DMS79 treated with DMSO at 0.1 percent for 48 hours (cell line): ENCODE measurements at places on chromosomes 13 and 19.
A peak's percentile ranks its signal among the peaks of the same experiment; 100 is the strongest.

GRCh38 chr19:55597501-55597921, 1.8 kb downstream of the FIZ1 start:
- DNase-seq: no peak

DNA sequence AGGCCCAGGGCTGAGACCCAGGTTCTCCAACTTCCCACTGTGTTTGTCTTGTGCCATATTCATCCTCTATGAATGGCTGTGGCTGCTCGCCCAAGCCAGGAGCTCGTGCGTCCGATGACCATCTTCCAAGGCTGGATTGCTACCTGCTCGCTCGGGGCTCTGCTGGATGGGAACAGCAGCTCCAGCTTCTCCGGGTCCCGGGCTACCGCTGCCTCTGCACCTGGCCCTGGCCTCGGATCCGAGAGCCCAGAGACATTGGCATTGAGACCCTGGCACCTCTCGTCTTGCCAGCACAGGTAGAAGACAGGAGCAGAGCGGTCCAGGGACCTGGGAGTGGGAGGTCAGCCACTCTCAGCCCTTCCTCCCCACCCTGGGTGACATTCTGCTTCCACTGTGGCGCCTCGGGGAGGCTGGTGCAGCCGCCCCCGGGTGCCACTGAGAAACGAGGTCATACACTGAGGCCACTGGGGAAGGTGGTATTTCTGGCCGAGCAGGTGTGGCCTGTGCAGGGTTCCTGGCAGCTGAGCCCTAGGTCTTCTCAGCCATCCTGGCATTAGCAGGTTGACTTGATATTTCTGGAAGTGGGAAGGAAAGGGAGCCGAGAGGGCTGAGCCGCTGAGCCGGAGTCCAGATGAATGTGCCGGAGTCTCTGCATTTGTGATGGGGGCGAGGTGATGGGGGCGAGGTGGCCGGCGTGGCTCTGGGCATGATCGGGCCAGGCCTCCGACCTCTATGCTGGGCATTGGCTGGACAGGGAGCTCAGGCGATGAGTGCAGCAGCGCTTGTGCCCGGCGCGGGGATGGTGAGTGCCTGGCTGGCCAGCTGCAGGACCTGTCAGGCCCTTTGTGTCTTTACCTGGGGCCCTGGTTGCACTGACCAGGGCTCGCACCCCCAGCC, 18.6 kb downstream of the NDUFB7 start:
- DNase-seq: no peak

DNA sequence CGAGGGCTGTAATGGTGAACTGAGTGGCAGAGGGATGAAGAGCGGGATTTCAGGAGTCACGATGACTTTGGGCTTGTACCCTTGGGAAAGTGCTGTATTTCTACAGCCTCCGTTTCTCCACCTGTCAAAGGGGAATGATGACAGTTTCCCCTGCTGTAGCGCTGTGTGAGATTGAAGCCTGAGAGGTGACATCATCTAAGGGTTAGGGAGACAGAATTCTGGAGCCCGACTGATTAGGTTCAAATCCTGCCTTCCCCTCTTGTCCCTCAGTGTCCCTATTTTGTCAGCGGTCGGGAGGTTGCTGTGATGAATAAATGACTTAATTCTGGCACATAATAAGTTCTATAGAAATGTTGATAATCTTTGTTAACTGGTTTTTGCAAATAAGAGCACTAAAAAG, 693 bp downstream of the MRPL4 start:
- no peak for DNase-seq

DNA sequence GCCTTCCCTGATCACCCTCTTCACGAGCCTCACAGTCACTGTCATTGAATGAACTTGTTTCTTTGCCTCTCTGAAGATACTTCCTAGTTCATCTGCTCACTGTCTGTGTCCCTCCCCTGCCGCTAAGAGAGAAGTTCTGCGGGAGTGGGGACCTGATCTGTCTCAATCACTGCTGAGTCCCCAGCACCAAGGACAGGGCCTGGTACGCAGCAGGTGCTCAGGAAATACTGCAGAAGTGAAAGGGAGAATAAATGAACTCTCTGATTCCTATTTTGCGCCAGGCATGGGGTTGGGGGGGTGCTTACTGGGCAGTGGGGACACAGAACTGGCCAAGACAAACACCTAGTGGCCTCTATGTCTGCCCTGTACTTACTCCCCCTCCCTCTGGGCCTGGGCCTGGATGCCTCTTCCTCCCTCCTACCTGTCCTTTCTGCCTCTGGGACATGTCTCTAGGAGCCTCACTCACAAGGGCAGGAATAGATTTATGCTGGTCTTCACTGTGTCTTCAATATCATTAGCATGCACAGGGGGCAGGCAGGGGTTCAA, 17.5 kb downstream of the FCGBP start:
- DNase-seq: no peak

- peak; percentile 67 for DNase-seq
These were observed 4.0 kb downstream of the SPPL2B start for GRCh38 chr19:2332341-2333026.

DNA sequence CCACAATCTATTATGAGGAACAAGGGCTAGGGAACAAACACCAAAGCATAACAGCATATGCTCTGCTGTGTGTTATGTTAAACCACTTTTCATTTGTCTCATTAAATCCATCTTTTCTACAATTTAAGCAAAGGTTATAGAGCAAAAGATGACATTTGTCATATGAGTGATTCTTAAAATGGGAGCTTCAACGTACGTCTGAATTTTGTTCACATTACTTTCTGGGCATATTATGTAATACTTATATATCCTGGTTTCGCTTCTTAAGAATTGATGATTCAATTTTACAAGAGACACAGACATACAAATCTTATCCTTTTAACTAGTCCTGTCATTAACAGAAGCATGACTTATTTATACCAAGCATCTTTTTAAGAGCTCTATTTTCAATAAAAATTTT, 3.3 kb upstream of the TPP2 start:
- DNase-seq: no peak

GRCh38 chr19:5440299-5440698, 14.9 kb upstream of the ZNRF4 start:
- DNase-seq: no peak

- peak; percentile 40 for DNase-seq
These were observed 7.3 kb downstream of the IRS2 start for GRCh38 chr13:109779074-109779473.

- no peak for DNase-seq
These were observed 180.0 kb downstream of the LHFPL6 start for GRCh38 chr13:39422845-39423565.

DNA sequence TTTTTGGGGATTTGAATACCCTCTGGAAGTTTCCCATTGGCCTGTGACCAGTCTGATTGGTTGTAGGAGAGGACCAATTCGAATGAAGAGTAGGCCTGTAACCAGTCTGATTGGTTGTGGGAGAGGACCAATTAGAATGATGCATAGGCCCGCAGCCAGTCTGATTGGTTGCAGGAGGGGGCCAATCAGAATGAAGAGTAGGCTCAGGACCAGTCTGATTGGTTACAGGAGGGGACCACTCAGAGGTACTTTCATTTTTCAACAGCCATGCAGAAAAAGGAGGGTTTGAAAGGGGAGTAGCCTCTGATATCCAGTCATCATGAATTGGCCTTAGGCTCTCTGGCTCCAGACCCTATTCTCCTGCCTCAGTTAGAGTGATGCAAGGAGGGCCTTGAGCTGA, 30.4 kb upstream of the SLC1A5 start:
- DNase-seq: no peak

GRCh38 chr13:29886446-29886845, 36.0 kb upstream of the UBL3 start:
- no peak for DNase-seq

- DNase-seq: no peak
These were observed 10.1 kb downstream of the RHPN2 start for GRCh38 chr19:33054623-33055022.

GRCh38 chr13:104809483-104809882, 1726.0 kb downstream of the EFNB2 start:
- DNase-seq: no peak

DNA sequence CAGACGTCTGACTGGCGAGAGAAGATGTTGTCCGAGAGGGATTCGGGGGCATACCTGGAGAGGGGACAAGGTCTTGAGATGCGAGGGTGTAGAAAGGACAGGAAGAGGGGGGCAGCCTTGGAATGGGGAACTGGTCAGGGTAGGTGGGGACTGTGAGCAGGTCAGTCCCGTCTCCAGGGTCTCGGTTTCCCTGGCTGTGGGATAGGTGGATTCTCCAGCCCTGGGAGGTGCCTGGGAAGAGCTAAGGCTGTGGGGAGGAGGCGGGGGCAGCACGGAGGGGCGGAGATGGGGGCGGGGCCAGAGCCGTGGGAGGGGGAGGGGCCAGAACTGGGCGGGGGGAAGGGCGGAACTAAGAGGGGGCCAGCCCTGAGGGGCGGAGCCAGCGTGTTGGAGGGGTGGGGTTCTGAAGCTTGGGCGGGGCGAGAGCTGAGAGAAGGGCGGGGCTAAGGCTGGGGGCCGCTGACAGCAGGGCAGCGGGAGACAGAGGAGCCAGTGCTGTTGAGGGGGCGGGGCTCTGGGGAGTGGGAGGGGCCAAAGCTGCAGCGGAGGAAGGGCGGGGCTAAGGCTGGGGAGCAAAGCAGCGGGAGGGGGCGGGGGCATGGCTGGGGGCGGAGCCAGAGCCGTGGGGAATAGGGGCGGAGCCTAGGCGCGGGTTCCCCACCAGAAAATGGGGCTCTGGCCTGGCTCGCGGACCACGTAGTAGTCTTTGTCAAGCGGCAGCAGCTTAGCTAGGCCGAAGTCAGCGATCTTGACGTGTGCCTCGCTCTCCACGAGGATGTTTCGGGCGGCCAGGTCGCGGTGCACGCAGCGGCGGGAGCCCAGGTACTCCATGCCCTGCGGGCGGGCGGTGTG, 9.5 kb upstream of the INSL3 start:
- no peak for DNase-seq

DNA sequence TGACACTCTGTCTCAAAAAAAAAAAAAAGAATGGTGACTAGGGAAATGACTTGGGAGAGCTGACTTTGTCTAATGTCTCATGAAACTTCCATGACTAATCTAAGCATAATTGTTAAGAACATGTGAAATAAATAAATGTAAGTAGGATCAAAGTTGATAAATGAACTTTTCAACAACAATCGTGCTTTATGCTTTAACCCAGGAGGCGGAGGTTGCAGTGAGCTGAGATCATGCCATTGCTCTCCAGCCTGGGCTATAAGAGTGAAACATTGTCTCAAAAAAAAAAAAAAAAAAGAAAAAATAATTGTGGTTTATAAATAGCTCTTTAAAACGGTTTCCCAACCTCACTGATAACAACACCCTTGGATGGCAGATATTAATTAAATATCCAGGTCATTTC, 12.9 kb upstream of the AKT2 start:
- no peak for DNase-seq

GRCh38 chr19:15432018-15432494, 13.3 kb upstream of the AKAP8L start:
- DNase-seq: no peak

DNA sequence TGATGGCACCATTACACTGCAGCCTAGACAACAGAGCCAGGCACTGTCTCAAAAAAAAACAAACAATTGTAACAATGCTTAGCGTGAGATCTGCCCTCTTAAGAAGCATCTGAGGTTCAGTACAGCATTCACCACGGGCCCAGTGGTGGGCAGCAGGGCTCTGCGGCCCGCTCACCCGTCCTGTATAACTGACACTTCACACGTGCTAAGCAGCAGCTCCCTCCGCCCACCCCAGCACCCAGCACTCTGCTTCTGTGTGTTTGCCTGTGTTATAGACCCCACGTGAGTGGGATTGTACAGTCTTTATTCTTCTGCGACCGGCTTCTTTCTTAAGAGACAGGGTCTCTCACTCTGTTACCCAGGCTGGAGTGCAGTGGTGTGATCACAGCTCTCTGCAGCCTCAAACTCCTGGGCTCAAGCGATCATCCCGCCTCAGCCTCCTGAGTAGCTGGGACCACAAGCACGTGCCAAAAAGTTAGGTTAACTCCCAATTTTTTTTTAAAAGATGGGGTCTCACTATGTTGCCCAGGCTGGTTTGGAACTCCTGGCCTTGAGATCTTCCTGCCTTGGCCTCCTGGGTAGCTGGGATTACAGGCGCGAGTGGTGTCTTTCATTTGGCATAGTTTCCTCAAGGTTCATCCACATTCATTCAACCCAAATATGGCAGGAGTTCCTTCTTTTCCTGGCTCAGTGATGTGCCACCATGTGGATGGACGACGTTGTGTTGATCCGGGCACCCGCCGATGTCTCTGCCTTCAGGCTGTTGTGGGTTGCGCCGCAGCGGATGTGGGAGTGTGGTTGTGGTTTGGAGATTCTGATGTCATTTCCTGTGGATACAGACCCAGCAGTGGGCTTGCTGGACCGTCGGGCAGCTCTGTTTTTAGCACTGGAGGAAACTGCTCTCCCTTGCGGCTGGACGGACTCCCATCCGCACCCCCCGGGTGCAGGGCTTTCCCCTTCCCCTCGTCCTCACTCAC, 170.0 kb downstream of the KDM4B start:
- no peak for DNase-seq

DNA sequence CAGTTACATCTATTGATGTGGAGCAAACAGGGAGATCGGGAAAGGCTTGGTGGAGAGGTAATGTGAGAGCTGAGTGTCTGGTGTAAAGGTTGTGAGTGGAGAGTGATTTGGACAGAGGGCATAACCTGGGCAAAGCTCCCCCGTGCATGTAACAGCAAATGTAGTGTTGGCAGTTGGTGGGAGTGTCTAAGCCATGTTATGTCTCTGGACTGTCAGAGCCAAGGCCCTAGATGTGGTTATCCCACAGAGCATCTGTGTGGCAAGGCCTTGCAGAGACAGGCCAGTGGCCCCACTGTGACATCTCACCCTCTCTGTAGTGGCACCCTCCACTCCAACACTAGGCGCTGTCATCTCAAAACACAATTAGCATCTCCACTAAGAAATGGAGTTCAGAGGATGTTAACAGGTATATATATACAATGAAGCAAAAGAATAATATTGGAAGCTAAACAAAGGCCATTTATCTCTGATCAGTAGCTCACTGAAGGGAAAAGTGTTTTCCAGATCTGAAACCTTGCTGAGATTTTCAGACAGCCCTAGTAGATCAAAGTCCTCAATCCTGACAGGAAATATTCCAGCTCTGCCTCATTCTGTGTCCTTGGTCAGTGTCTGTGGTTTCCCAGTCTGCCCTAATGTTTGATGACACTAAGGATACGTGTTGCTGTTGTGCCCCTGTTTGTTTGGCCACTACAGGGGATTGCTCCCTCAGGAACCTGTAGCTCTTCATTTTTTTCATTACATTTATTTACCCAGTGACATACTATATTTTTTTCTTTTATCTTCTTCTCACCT, 20.2 kb downstream of the POLR1D start:
- DNase-seq: no peak

DNA sequence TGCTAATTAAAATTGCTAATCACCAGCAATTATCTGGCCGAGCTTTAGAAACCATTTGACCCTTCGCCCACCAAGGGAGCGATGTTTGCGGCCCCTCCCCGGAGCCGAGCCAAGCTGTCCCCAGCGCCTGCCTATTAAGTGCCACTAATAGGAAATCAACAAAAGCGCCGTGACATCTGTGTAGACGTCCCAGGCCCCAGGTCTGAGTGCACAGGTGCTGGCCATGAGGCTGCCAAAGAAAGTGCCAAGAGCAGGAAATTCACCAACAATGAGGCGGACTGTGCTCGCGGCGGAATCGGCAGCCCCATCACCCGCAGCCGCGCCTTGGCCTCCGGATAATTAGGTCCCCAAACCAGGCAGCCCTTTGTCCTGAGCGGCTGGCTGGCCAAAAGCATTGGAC, 44.5 kb upstream of the SPACA7 start:
- peak; percentile 34 for DNase-seq

- DNase-seq: no peak
These were observed 10.9 kb downstream of the SLC46A3 start for GRCh38 chr13:28707629-28708427.

- no peak for DNase-seq
These were observed 3.9 kb downstream of the MIDN start for GRCh38 chr19:1252221-1252820.
